ENCODE measurements at places on chromosomes 5 and 9.

GRCh38 chr9:134561427-134562145, 80.0 kb upstream of the COL5A1 start:
- DNase-seq = peak; percentile 77

GRCh38 chr5:134026521-134027287, 21.9 kb upstream of the VDAC1 start:
- DNase-seq = no peak

DNA sequence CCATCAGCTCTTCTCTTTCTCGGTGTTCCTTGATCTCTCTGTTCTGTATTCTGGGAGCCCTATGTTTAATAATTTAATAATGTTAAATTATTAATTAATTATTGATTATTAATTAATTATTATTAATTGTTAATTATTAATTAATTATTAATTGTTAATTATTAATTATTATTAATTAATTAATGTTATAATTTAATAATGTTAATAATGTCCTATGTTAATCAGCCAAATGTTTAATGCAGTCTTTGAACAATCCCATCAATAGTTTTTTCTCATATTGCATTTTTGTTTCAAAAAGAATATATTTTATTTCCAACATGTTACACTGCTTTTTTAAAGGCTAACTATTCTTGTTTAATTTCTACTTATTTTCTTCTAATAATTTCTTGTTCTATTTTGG, 26.2 kb downstream of the MGAT1 start:
- no peak for DNase-seq

GRCh38 chr5:63916786-63917185, 45.5 kb downstream of the HTR1A start:
- no peak for DNase-seq

DNA sequence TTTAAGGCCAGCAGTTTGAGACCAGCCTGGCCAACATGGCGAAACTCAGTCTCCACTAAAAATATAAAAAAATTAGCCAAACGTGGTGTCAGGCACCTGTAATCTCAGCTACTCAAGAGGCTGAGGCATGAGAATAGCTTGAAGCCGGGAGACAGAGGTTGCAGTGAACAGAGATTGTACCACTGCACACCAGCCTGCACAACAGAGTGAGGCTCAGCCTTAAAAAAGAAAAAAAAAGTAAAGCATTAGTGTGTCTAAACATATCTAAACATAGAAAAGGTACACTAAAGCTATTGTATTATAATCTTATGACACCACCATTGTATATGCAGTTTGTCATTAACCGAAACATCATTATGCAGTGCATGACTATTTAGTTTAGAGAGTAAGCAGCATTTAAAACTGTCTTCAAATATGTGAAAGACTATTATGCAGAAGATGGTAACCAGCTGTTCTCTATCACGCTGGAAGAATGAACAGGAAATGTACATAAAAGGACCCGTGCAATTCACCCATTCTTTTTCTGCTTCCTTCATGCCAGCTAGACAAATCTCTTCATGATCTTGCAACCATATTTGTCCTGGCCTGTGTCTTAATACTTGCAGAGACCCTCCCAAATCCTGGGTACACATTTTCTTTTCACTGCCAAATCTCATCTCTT, 58.6 kb downstream of the ITGA1 start:
- DNase-seq = no peak
